Right ventricle myocardium inferior (tissue), 1 donor: ENCODE measurements at places on chromosomes 13 and 19. TPM values are rescaled to one million over a fixed set of nuclear protein-coding genes. Genes with fewer than 3 reads are reported as not detected.
A peak's percentile ranks its signal among the peaks of the same experiment; 100 is the strongest.

DNA sequence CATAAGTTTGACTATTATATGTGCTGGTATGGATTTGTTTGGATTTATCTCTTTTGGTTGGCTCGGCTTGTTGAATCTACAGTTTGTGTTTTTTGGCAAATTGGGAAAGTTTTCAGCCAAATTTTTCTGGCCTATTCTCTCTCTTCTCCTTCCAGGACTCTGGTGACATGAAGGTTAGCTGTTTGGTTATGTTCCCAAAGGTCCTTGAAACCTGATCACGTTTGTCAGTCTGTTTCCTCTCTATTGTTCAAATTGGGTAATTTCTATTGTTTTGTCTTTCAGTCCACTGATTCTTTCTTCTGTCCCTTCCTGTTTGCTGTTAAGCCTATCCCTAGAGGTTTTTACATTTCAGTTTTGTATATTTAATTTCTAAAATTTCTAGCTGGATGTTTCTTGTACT is 81.5 kb upstream of the SHISA2 start:
- DNase-seq, result no peak

GRCh38 chr13:35729926-35730627 is 253.6 kb upstream of the MAB21L1 start:
- DNase-seq, result peak; percentile 90

- DNase-seq, result no peak
These were observed 779.4 kb upstream of the PCDH9 start for GRCh38 chr13:68009546-68009945.

The PODNL1 gene
- total RNA-seq, result 2.5 TPM

DNA sequence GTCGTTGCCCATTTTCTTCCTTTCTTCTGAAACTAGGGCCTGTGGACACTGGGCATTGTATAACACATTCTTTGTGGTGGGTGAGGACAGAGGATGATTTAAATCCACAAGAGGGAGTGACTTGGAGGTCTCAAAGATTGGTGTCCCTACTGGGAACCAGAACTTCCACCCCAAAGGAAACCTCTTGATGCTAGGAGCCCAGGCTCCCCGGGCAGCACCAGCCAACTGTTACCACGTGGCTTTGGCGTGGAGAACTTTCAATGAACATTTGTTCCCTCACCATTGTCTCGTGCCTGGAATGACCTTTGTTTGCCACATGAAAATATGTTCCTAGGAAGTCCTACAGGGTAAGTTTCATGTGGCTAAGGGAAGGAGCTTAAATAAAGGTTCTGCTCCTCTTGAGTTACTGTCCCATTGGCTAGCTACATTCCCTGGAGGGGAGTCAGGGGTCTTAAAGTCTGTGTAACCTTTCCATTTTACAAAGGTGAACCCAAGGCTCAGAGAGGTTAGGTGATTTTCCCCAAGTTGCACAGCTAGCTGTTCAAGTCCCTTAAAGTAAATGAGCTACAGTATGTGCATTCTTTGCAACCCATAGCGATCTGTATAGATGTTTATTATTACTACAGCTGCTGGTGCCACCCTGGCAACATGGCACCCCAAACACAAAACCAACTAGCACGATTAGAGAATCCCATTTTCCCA is 5.0 kb upstream of the CDX2 start:
- DNase-seq, result no peak

DNA sequence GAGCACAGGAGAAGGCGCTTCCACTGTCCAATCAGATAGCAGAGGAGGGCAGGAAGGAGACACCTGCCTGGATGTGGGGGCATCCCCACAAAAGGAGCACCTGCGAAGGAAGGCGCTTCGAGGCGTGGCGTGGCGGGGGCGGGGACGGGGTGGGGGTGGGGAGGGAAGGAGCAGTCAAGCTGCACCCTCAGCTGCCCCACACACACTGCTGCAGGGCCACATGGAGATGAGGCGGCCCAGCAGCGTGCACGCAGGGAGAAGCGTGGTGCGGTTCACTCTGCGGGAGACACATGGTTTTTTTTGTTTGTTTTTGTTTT is 21.4 kb downstream of the ANKRD27 start:
- peak; percentile 30 for DNase-seq

The GRIK5 gene
- 5.1 TPM for total RNA-seq

- DNase-seq, result no peak
These were observed 27.9 kb upstream of the ZNF492 start for GRCh38 chr19:22606212-22606553.
